ENCODE measurements at places on chromosomes 5 and 9.

DNA sequence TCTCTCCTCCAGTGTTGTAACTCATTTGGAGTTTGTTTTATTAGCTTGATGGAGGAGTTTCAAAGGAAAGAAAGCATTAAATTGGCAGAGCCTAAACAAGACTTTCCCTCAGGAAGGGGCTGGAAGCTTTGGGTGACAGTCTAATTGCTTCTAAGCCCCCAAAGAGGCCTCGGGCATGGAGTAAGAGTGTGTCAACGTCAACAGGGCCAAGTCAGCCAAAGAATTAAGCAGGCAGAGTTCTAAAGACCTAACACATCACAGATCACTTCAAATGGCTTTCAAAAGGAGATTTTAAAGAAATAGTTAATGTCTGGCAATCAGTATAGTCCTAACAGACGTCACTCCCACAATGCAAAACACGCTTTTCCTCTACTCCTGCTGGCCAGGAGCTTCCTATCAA lies 234.5 kb downstream of the EFNA5 start:
- DNase-seq = no peak

GRCh38 chr5:81553567-81554212 lies 159.8 kb upstream of the ACOT12 start:
- no peak for DNase-seq

- no peak for DNase-seq
Observed at GRCh38 chr9:100591139-100591538, 13.3 kb downstream of the CAVIN4 start.

GRCh38 chr9:19828576-19829109 lies 39.8 kb upstream of the SLC24A2 start:
- DNase-seq = no peak

- peak; percentile 29 for DNase-seq
Observed at GRCh38 chr9:72592502-72593403, 71.3 kb downstream of the TMC1 start.

- DNase-seq = no peak
Observed at GRCh38 chr5:143583409-143583808, 179.9 kb upstream of the NR3C1 start.

DNA sequence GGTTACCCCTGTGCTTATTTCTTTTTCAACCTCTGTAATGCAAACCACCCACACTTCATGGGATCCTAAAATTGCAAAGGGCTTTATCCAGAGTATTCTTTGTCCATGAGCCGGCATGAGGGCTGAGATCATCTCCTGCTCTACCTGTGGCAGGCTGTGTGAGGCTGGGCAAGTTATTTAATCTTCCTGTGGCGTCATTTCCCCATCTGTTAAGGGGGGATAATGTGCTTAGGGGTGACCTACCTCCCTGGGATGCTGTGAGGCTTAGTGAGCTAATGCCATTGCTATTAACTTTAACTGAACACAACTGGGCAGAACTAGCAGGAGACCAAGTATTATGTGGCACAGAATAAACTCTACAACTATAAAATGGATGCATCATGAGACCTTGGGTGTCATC lies 17.0 kb downstream of the FRMPD1 start:
- no peak for DNase-seq

DNA sequence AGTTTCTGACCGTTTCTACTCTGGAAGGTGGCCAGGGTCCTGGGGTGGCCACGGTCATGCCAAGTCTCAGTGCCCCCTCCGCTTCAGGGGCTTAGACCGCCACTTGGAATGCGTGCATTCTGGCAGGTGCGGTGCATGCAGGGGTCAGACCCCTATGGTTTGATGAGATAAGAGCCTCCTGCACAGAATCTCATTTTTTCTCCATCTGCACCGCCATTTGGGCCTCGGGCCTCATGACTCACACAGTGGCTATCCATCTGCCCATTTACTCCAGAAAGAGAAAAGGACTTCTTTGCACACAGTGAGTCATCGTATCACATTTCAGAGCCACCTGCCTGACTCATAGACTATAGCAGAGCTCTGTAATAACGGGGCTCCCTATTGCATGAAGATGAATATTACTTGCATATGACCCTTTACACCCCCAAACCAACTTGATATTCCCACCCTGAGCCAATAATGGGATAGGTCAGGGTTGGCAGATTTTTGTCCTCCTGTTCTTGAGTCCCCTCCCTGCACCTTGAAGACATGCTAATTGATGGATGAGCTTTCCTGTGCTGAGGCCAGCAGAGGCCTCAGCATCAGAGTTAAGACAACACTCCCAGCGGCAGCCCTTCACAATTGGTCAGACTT lies 157.4 kb downstream of the NR3C1 start:
- DNase-seq = no peak

- no peak for DNase-seq
Observed at GRCh38 chr5:163496286-163496685, 9.1 kb upstream of the MAT2B start.

DNA sequence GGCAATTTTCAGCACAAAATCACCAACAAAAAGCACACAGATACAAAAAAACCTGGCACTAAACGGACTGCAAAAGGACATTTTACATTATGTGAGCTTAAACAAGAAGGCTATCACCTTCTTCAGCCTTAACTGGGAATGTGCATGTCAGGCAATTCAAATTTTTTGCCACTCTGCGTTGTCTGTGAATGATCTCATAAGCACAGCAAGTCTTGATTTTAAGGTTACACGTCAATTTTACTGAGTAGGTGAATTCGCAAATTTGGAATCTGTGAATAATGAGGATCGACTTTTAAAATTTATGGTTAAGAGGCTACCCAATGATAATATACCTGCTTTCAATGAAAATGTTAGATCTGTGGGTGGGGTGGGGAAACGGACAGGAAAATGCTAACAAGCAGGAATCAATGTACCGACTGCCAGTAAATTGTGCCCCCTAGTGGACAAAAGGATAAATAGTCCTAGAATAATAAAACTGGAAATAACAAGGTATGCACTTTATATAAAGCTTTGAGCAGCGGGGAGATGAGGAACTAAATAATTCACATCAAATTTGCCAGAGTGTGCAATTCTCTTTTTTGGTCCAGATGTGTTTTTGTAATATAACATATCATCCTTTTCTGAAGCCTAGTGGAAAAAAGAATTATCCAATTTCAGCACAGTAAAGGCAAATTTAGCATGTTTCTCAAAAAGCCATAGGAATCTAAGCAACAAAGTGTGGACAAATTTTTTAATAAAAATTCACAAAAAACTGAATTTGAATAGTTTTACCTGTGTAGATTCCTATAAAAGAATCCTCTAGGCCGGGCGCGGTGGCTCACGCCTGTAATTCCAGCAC lies 20.5 kb downstream of the EQTN start:
- DNase-seq = no peak

GRCh38 chr5:40490464-40491111 lies 189.1 kb upstream of the PTGER4 start:
- DNase-seq = no peak

DNA sequence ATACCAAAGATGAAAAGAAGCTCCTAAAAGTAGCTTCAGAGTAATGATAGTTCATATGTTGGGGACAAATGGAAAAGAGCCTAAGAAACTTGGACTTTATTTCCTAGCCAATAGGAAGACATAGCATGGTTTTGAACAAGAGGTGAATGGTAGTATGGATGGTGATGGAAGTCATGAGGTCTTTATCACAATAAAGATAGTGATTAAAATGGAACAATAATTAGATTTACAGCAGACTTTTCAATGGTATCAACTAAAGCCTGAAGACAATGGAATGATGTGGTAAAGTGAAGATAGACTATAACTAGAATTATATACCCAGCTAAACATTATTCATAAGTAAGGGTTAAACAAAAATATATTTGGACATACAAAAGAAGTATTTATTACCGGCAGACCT lies 131.2 kb downstream of the RAB3C start:
- DNase-seq = no peak

GRCh38 chr9:95032580-95033341 lies 284.7 kb downstream of the FANCC start:
- DNase-seq = no peak

DNA sequence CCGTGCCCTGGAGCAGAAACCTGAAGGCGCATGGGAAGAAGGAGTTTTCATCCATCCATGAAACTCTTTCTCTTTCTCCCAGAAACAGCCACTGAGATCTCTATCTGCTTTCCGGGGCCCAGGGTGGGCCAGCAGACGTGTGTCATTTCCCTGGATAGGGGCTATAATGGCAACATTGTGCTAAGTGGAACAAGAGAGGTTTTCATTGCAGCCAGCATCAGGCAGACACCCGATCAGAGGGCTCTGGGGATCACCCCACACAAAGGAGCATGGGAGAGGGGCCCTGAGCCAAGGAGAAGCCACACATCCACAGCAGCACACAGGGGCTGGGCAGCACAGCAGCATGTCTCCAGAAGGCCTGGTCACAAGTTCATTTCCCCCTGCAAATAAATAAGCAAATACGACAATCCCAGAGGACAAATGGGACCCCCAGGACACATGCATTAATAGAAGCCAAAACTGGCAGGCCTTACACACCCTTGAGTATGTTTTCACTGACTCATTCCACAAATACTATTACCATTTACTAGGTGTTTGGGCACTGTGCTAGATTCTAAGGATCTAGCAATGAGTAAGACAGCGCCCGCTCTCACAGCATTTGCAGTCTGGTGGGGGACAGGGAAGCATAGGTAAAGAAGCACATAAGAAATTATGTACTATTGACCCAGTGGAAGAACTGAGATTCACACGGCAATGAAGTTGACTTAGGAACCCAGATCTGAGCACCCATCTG lies 4.3 kb upstream of the AFAP1L1 start:
- DNase-seq = no peak

DNA sequence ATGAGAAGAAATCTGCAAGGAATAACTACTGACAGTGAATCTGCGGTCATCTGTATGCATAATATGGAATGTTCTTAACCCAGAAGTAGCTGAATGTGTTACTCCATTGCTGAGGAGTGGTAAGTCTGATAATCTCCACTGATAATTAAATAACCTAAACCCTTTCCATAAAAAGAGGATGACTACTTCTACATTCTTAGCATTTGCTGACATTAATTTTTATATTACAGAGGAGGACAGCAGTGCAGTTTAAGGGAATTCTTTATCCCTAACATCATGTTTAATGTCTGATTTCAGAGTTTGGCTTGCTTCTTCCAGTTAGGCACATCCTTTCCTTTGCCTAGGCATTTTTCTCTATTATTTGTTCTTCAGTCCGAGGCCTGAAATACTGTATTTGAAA lies 52.2 kb downstream of the CDC42SE2 start:
- DNase-seq = no peak

- DNase-seq = no peak
Observed at GRCh38 chr9:2494562-2494961, 127.0 kb upstream of the VLDLR start.

DNA sequence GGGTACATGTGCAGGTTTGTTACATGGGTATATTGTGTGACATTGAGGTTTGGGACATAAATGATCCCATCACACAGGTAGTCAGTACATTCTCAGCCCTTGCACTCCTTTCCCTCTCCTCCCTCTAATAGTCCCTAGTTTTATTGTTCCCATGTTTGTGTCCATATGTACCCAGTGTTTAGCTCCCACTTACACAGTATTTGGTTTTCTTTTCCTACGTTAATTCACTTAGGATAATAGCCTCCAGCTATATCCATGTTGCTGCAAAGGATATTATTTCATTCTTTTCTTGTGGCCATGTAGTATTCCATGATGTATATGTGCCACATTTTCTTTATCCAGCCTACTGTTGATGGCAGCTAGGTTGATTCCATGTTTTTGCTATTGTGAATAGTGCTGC lies 27.4 kb downstream of the CNOT6 start:
- no peak for DNase-seq

DNA sequence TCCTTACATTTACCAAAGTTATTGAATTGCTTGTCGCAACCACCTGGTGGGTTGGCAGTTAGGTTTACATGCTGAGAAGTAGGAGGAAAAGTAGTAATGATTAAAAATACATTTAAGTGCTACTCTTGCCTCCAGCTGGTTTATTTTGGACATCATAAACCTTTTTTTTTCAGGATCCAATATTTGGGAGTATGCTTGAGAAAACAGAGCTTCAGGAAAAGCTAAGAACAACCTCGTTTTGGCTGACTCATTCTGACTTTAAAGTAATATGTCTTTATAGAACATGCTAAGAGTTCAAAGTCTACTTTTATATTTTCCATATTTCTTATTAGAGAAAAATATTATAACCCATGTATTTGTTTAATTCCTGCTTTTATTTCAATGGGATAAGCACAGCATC lies 41.7 kb upstream of the BNC2 start:
- DNase-seq = no peak

GRCh38 chr9:129703667-129704355 lies 38.4 kb downstream of the PRRX2 start:
- DNase-seq = no peak

GRCh38 chr9:26426551-26427131 lies 466.0 kb downstream of the CAAP1 start:
- DNase-seq = no peak

DNA sequence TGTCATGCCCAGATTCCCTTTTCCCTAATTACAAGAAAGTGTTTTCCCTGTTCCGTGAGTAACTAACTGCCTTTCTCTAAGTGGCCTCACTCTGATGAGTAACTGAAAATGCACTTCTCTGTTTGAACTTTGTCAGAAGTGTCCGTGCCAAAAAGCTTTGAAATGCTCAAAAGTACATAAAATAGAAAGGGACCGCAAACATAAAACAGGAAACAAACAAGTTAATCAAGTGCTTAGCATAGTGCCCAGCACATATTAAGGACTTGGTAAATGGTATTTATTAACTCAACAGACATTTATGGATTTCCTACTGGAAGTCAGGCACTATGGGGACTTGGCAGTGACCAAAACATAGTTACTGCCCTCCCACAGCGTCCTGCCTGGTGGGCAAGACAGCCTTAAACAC lies 22.3 kb downstream of the AQP3 start:
- no peak for DNase-seq

- DNase-seq = no peak
Observed at GRCh38 chr5:56037531-56038010, 42.8 kb upstream of the IL6ST start.

DNA sequence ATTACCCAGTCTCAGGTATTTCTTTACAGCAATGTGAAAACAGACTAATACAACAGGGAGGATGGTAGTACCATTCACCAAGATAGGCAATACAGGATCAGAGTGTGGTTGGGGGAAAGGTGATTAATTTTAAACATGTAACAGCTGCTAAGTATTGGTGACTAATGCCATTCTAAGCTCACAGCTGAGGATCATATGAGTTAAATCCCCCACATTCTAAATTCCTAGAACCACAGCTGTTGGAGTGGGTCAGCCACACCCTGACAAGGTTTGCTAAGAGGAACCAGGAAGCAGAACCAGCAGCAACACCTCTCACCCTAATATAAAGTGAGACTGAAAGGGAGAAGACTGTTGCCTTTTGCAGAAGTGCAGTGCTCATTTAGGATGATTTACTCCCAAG lies 24.8 kb downstream of the HSPB3 start:
- no peak for DNase-seq

GRCh38 chr9:24381205-24381604 lies 164.5 kb downstream of the IZUMO3 start:
- no peak for DNase-seq

- DNase-seq = no peak
Observed at GRCh38 chr5:73186976-73187375, 14.0 kb downstream of the TMEM174 start.

- no peak for DNase-seq
Observed at GRCh38 chr9:130672466-130672865, 8.1 kb downstream of the PRDM12 start.
